HS-27A (cell line): ENCODE measurements at places on chromosomes 12 and 14.
A peak's percentile ranks its signal among the peaks of the same experiment; 100 is the strongest.

DNA sequence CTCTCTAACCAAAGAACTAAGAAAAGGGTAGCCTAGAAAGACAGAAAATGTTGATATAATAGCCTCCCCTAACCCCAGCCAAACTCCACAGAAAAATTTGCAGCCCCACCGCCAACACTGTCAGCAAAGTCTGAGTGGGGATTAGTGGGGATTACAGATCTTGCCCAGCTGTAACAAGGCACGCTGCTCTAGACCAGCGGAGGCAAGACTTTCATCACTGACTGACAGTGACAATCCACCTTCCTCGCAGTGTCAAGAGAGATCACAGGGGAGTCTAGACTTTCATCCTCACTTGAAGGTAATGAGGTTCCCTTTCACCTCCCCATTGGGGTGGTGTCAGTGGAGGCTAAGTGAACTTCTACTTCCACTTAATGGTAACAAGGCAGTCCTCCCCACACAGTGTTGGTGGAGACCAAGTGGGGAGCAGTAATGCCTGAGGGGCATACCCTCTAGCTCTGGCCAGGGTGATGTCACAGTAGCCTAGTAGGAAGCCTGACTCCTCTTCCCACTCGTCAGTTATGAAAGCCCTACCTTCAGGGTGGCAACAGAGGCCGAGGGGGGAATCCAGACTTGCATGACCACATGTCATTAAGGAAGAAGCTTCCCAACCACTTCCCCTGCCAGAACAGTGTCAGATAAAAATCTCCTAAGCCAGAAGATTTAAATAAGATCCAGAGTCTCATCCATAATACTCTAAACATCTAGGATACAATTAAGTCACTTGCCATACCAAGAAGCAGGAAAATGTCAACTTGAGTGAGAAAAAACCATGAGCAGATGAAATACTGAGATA, 91.7 kb upstream of the RASSF8 start:
- DNase-seq, result no peak

GRCh38 chr14:90235179-90235976, 21.0 kb upstream of the PSMC1 start:
- peak; percentile 38 for DNase-seq

GRCh38 chr12:79635676-79636075, 55.1 kb downstream of the PAWR start:
- no peak for DNase-seq

GRCh38 chr12:117329756-117330155, 31.7 kb downstream of the NOS1 start:
- DNase-seq, result no peak

- DNase-seq, result no peak
Measured at GRCh38 chr14:36020120-36021029, 156.1 kb downstream of the PTCSC3 start.

DNA sequence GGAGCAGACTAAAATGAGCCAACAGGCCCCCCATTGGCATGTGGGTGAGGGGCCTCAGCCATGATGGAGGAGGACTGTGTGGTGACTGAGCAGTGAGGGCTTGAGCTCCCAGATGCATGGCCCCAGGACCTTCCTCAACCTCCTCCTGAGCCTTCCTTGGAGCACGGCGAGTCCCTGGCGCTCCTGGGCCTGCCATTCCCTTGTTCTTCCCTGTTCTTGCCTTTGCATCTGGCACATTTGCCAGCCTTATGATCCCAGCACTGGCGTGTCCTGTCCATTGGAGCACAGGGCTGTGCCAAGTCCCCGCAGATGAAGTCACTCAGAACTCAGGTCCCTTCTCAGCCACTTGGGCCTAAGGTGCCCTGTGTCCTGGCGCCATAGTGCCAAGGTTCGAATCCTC, 40.3 kb upstream of the MEG3 start:
- DNase-seq, result no peak

- DNase-seq, result no peak
Measured at GRCh38 chr12:16437926-16438325, 90.5 kb downstream of the MGST1 start.

DNA sequence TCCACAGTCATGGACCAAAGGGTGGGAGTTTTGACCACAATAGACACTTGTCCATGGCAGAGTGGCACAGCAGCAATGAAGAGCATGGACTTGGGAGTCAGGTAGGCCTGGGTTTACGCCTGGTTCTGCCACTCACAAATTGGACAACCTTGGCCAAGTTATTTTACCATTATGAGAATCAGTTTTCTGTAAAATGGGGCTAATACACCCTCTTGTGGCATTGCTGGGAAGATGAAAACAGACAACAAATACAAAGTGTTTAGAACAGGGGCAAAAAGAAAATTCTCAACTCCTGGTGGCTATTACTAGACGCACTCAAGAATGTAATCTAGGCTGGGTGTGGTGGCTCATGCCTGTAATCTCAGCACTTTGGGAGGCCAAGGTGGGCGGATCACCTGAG, 2.6 kb downstream of the C12orf43 start:
- DNase-seq, result no peak

- DNase-seq, result no peak
Measured at GRCh38 chr12:2112401-2112800, 59.6 kb downstream of the CACNA1C start.

GRCh38 chr12:58395470-58395869, 454.1 kb downstream of the ATP23 start:
- DNase-seq, result no peak

- no peak for DNase-seq
Measured at GRCh38 chr14:71905860-71906259, 26.4 kb upstream of the RGS6 start.

DNA sequence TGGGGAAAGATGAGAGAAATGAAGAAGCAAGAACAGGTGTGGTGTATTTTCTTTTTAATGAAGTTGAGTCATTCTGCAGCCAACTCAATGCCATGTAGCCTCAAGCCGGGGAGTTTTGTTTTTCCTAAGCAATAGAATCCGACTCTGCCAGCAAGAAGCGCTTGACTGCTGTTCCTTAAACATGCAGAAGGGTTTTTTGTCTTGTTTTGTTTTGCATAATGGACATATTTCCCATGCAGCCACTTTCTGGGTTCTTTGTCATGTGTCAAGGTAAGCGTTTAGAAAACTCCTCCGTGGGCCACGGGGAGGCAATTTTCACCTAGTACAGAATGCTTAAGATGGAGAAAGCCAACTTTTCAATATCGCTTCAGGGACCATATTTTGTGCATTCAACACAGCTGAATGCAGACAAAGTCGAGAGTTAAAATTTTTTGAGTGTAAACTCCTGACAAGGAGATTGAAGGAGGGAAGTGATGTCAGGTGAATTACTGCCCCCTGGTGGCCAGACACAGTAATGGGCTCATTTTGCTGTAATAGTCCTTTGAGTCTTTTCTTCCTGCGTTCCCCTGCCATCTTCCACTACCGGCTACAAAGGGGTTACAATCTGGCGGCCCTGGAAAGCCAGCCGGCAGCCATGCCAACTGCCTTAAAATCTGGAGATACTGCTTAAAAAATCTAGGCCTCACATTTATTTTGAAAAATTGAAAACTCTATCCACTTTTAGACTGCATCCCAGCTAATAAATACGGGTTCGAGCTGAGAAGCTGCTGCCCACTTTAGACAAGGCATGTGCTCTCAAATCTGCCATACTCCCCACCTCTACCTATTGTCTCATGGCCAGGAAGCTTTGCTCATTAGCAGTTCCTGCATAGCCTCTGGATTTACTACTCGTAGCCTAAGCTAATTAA, 3.2 kb upstream of the FICD start:
- DNase-seq, result peak; percentile 31

DNA sequence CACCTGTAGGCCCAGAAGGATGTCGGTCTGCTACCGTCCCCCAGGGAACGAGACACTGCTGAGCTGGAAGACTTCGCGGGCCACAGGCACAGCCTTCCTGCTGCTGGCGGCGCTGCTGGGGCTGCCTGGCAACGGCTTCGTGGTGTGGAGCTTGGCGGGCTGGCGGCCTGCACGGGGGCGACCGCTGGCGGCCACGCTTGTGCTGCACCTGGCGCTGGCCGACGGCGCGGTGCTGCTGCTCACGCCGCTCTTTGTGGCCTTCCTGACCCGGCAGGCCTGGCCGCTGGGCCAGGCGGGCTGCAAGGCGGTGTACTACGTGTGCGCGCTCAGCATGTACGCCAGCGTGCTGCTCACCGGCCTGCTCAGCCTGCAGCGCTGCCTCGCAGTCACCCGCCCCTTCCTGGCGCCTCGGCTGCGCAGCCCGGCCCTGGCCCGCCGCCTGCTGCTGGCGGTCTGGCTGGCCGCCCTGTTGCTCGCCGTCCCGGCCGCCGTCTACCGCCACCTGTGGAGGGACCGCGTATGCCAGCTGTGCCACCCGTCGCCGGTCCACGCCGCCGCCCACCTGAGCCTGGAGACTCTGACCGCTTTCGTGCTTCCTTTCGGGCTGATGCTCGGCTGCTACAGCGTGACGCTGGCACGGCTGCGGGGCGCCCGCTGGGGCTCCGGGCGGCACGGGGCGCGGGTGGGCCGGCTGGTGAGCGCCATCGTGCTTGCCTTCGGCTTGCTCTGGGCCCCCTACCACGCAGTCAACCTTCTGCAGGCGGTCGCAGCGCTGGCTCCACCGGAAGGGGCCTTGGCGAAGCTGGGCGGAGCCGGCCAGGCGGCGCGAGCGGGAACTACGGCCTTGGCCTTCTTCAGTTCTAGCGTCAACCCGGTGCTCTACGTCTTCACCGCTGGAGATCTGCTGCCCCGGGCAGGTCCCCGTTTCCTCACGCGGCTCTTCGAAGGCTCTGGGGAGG, at the start of gene LTB4R:
LTB4R (plus strand) TSS at position 857 of the 959 bp plus-strand sequence. CDS start 4,150 bp downstream, outside the sequence.
- no peak for DNase-seq

- no peak for DNase-seq
Measured at GRCh38 chr14:93744876-93745275, 43.4 kb downstream of the PRIMA1 start.

- no peak for DNase-seq
Measured at GRCh38 chr14:72308967-72309485, 376.8 kb downstream of the RGS6 start.

- DNase-seq, result no peak
Measured at GRCh38 chr12:86196465-86196864, 59.7 kb downstream of the MGAT4C start.

- no peak for DNase-seq
Measured at GRCh38 chr12:42728770-42729534, 139.4 kb upstream of the PRICKLE1 start.

DNA sequence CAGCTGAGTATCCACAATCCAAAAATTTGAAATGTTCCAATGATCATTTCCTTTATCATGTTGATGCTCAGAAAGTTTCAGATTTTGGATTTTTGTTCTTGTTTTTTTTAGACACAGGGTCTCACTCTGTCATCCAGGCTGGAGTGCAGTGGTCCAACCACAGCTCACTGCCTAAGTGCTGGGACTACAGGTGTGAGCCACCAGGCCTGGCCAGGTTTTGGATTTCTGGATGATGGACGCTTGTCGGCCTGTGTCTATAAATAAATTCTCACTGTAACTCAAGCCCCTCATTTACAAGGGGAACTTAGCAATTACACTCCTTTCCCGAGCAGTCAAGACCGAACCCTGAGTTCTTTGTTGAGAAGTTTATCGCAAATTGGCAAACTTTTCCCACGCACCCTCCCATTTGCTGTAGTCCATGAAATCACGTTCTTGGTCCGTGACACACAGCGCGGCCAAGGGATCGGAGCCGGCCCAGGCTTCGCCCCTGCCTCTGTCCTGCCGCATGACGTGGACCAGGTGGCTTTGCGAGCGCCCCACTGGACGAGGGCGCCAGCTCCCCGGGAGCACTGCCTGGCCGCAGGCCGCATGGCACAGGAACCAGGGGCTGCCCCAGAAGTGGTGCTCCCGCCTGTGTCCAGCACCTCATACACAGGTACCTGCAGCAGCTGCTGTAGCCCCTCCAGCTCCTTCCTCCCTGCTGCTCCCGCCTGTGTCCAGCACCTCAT, 14.0 kb upstream of the ANKLE2 start:
- DNase-seq, result no peak

GRCh38 chr12:121279507-121279915, 17.0 kb downstream of the CAMKK2 start:
- no peak for DNase-seq

DNA sequence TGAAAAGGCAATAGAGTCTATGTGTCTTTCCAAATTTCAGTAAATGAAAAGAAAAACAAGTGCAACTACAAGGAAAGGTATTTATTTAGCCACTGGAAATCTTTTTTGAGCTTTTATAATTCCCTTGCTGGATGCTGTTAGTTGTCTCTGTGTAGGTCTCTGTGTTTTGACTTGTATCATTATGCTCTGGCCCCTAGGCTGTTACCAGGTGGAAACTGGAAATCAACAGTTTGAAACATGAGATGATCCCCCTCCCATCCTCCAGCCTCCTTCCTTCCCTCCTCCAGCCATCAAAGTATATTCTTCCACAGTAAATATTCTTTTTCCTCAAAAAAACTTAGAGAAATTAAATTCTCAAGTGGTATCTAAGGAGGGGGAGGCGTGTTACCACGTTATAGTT, 934 bp upstream of the DCN start:
- no peak for DNase-seq

DNA sequence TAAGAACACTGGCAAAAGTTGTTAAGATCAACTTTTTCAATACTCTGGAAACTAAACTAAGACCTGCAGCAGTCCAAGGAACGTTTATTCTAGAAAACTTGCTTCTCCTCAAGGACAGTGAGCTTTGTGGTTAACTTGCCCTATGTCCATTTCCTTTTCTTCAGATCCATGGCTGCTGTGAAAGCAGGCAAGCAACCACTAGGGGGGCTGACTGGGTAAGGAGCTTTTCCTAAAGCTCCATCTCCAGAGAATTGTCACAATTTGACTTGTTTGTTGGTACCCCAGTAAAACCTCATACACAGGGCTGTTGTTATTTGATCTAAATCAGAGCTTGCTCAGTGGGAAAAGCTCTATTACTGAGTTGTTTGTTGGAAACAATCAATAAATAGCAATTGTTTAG, 10.1 kb upstream of the RPL10L start:
- no peak for DNase-seq

DNA sequence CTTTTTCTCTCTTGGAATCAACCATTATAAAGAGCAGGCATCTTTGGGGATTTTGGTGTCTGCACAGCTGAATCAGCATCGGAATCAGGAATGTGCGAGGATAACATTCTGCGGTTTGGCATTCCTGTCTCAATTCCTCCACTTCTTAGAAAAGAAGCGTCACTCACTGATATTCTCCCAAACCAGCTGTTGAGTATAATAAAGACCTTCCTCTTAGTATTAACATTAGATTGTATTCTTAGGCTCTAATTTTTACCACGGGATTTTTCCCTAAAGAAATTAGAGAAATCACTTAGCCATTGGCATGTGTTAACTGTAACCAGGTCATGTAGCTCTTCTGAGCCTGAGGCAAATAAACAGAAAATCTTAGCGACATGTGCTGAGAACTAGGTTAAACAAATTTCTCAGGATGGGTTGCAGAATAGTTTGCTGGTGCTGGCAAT, 128.7 kb downstream of the TMX1 start:
- peak; percentile 78 for DNase-seq

- no peak for DNase-seq
Measured at GRCh38 chr12:29795715-29796114, 12.0 kb upstream of the TMTC1 start.

- DNase-seq, result no peak
Measured at GRCh38 chr14:23695664-23695999, 59.5 kb downstream of the DHRS2 start.

DNA sequence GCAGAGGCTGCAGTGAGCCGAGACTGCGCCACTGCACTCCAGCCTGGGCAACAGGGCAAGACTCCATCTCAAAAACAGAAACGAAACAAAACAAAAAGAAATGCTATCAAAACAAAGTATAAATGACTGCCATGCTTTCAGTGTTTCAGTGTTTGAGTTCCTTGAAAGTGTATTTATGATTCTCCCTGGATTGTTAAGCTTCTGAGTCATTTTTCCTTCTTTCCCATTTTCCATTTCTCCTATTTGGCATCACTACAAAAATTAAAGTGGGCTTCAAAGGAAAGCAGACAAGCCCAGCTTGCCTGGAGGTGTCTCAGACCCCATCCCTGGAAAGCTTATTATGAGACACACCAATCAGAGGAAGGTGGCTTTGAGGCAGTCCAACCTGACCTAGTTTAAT, 35.1 kb downstream of the NIN start:
- no peak for DNase-seq
